SW 1271 (cell line): ENCODE measurements at places on chromosomes 16 and 17.

GRCh38 chr17:77735566-77736198 is 222.8 kb upstream of the TNRC6C start:
- DNase-seq, result no peak

- DNase-seq, result no peak
Observed at GRCh38 chr17:58420827-58421226, 3.5 kb upstream of the RNF43 start.

DNA sequence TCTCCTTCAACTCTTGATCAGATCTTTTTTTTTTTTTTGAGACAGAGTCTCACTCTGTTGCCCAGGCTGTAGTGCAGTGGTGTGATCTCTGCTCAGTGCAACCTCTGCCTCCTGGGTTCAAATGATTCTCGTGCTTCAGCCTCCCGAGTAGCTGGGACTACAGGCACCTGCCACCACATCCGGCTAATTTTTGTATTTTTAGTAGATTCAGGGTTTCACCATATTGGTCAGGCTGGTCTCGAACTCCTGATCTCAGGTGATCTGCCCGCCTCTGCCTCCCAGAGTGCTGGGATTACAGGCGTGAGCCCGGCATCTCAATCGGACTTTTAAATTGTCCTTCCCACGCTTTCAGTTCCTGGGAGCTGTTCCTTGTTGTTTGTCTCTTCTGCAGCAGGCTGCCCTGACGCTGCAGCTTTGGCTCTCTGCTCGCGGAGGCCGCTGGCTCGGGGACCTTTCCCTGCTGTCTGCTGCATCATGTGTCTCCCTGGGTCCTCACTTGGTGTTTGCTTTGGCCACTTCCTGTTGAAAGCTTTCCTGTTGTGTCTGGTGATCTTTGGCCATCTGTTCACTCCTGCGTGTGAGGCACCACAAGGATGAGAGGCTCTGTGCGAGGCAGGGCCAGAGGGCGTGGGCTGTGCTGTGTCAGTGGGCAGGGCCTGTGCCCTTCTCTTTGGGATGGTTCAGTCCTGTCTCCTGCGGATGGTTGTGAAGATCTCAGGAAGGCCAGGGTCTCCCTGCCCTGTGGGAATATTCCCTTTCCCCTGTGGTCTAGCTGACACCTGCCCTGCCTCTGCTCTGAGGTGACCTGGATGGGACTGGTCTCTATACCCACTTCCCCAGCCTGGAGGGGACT is 18.4 kb upstream of the CAPN15 start:
- no peak for DNase-seq

GRCh38 chr17:72838581-72838980 is 253.9 kb downstream of the SLC39A11 start:
- no peak for DNase-seq

DNA sequence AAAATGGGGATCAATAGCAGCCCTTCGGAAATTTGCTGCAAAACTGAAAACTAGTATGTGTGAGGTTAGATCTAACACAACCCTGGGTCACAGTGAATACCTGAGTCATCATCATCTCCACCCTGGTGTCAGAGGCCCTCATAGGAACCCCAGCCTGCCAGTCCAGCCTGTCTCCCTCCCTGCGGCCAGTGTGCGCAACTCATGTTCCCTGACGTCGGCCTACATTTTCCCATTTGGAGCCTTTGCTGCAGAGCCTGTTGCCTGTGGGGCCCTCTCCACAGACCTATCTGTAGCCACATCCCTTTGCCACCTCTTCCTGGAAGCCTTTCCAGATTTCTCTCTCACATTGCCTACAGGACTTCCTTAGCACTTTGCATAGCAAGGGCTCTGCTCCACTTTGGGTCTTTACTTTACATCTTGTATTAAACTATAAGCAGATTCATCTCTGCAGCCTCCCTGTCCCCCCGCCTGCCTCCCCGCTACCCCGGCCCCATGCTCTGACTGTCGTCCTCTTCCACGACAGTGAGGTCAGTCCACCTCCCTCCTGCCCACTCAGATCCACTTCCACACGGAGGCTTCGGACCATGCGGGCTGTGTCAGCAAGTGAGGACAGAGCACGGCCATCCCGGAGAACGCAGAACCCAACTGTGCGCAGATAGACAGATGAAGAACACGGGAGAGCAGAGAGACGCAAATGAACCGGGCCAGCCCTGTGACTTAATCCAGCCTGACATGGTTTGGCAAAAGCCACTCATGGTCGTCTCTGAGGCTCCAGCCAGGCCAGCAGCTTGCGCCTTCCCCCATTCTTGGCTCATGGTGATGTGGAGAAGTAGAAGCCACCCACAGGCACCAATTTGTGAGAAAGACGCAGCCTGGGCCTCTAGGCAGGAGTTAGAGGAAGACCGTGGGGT is 31.0 kb downstream of the NGFR start:
- no peak for DNase-seq

DNA sequence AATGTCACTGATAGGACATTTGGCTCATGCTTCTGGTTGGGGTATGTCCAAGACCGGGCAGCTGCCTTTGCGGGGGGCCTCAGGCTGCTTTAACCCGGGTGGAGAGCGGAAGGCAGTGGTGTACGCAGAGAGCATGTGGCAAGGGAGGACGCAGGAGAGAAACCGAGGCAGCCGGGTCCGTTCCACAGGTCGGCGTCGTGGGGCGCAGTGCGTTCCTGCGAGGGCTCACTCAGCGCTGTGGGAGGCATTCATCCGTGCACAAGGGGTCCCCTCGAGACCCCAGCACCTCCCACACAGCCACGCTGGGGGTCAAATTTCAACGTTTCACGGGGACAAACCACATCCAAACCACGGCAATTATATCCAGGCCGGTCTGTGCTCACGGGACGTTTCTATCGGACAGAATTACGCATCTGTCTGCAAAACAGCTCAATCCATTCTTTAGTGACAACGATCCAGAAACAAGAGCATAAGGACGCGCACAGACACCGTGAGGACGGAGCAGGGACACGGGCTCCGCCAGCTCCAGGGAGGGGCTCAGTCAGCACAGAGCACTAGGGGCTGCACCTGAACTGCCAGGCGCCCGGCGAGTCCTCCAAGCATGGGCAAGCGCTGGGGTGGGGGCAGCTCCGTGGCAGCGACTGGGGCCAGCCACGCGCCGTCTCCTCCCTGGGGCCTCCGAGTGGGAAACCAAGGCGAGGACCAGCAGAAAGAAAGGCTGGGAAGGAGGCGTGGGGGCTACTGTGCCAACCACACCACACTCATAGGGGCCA is 108.4 kb upstream of the METRNL start:
- no peak for DNase-seq

DNA sequence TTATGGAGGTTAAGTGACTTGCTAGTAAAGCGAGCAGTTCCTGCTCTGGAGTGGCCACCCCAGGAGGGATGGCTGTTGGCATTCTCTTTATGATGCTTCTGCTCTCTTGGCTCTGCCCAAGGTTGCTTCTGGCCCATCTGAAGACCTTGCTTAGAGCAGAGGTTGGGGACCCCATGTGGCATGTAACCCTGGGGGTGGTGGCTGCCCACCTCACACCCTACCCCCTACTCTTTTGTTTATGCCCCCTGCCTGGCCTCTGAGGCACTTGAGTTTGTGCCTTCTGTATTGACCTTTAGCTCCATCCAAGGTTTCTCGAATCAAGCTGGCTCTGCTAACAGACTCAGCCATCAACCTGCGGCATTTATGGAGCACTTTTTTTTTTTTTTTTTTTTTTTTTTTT is 214.6 kb downstream of the MSI2 start:
- no peak for DNase-seq

GRCh38 chr17:68514831-68515635 is 2.8 kb downstream of the PRKAR1A start:
- DNase-seq, result no peak

- no peak for DNase-seq
Observed at GRCh38 chr17:45823598-45823997, 21.1 kb upstream of the SPPL2C start.

DNA sequence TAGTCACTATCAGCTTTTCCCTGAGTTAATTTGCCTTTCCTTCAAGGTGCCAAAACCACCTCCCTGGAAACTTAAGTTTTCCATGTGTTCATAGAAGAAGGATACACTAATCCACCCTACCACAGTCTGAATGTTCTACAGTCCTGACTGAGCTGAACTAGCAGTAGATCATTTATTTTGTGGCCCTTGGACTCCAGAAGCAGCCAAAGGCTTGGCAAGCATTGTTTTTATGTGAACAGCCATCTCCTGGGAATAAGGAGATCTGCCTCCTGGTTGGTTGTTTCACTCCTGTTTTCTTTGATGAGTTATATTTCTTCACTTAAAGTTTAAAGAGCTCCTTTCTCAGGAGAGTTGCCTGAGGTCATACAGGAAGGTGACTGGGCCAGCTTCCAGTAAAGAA is 634.6 kb upstream of the SOX9 start:
- DNase-seq, result no peak

DNA sequence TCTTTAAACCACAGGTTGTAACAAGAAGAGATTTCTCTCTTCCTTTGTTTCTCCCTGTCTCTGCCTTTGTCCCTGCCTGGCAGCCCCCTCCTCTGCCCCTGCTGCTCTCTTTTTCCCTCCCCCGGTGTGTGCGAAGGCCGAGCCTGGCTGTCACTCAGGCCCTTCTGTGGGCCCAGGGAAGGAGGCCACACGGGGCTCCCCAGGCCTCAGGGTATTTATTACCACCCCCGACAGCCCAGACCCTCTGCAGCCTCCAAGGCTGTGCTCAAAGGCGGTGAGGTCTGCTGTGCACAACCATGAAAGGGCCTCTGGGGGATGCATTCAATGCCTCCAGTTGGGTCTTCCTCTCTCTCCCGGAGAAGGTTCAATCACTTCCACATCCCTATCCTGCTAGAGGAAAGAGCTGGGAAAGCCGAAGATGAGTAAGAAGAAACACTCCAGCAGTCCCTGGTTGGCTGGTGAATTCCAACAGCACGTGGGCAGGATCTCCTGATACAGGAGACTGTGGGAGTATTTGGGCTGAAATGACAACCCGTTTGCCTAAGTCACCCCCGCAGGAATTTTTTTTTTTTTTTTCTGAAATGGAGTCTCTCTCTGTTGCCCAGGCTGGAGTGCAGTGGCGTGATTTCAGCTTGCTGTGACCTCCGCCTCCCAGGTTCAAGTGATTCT is 34.2 kb downstream of the ZNF423 start:
- no peak for DNase-seq

DNA sequence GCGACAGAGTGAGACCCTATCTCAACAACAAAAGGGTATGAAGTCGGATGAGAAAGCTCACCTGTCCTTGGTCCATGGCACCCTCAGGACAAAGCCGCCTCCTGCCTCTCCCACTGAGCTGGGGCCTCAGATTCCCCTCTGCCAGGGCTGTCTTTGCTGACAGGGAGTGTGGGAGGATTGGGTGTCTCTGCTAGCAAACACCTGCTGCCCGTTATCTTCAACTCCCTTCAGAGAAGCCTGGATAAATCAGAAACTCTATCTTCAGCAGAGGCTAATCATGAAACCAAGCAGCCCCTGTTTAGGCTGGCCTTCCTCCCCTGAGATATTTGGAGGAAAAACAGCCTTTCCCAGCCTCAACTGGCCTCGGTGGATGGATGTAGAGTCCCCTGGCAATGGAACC is 36.3 kb upstream of the CDH1 start:
- no peak for DNase-seq

DNA sequence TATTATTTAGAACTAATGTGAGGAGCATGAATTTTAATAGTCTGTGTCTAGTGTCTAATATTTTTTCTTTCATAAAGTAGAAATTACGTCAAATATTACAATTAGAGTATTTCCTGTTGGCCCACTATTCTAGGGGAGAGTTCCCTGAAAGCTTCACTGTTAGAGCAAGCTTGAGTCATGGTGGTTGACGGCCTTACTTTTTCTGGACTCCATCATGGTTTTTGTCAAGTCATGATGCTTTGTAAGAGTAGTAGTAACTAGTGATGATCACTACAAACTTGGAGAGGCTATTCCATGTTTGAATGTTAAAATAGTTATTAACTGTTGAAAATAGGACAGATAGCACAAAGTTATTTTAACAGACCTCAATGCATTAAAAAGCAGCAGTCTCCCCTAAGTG is 1.7 kb downstream of the PSMD11 start:
- no peak for DNase-seq

DNA sequence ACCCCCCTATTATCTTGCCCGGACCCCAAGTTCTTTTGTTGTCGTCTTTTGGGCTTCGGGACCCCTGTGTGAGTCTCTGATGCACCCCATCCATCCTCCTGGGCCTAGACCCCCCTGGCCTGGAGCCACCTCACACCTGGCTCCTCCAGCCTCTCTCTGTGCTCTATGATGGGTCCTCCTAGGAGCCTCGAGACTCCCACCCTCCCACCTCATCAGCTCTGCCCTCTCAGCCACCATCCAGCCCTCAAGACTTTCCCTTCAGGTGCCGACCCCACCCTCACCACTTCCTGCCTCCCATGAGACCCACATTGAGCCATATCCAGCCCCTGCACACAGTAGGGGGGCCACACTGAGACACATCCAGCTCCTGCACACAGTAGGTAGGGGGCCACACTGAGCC is 8.7 kb upstream of the ATP2A3 start:
- no peak for DNase-seq

DNA sequence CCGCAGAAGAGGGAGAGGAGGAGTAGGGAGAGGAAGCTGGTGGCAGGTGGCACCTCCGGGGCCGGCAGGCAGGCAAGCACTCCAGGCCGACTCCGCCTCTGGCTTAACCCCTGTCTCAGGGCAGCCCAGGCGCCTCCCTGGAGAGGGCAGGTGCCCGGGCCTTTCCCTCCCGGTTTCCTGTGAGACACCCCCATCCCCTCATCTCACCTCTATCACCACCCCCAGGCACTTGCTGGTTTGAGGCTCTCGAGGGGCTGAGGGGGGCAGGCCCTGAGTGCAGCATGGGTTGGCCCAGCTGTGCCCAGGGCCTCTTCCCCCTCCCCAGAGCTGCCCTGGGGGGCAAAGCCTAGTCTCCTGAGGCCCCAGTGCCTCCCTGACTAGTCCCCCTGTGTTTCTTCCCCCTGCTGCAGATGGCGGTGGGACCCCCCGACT is 6.0 kb downstream of the DOC2A start:
- no peak for DNase-seq

DNA sequence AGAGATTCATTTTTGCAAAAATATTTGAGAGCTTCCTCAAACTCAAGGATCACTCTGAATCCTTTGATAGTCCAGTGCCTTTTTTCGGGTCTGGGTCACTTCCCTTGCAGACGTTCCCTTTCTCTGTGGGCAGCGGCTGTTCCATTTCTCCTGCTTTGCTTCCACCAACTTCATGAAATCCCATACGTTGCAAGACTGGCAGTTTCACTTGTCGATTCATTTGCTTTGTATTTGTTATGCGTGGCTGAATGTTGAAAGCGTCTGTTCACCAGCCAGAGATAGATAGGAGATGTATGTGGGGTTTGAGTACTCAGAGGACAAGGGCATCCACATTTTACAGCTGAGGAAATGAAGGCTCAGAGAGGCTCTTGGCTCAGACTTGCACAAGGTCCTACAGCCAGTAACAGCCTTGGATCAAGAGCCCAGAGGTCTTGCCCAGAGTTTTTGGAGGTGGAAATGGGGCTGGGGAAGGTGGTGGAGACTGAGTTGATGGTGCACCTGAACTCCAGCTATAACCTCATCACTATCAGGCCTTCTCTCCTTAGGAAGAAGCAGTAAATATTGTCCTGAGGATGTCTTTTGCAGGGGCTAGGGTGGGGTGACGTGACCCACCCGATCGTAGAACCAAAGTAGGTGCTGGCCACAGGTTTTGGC is 1.3 kb upstream of the CCDC102A start:
- DNase-seq, result no peak
